ENCODE measurements at places on chromosomes 4 and X. TPM values are rescaled to one million over a fixed set of nuclear protein-coding genes. Genes with fewer than 3 reads are reported as not detected.

DNA sequence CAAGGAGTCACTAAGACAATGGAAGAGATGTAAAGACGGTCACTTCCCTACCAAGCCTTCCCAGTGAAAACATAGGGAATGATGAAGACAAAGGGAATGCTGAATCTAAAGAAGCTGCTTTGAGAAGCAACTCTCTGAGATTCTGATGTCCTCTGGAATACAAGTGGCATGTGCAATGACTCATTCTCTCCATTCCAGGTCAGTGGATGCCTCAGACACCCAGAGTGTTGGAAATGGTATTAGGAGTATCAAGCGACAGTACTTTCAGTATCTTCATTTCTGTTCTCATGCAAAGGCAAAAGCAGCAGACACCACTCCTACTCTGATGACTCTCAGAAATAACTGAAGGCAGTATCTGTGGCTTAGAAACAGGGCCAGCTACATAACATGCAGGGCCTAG is 102.6 kb downstream of the FSTL5 start:
- no peak for DNase-seq

DNA sequence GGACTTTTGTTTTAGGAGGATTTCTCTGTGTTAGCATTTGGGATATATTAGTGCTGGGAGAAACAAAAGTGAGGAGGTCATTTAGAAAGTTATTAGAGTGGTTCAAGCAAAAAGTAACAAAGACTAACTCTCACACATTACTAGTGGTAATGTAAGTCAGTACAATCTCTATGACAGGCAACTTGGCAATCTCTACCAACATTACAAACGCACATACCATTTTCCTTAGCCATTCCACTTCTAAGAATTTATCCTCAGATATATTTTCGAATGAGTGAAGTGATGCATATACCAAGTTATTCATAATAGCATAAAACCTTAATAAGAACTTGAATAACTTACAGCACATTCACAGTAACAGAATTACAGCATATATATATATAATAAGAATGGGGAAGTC is 146.2 kb downstream of the PRSS12 start:
- no peak for DNase-seq

DNA sequence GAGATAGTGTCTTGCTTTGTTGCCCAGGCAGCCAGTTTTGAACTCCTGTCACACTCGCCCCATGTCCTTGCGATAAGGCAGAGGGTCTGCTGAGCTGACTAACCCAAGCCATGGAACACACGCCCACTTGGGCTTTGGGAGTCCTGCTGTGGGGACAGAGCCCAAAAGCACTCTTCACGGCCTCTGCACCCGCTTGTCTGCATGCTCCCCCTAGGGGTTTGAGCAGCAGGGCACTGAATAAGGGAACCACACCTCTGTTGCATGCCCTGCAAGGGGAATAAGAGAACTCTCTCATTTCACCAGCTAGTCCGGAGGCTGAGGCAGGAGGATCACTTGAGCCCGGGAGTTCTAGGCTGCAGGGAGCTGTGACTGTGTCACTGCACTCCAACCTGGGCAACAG is 166.0 kb downstream of the STAG2 start:
- DNase-seq = no peak

GRCh38 chr4:187236209-187236890 is 512.7 kb upstream of the FAT1 start:
- DNase-seq = no peak

DNA sequence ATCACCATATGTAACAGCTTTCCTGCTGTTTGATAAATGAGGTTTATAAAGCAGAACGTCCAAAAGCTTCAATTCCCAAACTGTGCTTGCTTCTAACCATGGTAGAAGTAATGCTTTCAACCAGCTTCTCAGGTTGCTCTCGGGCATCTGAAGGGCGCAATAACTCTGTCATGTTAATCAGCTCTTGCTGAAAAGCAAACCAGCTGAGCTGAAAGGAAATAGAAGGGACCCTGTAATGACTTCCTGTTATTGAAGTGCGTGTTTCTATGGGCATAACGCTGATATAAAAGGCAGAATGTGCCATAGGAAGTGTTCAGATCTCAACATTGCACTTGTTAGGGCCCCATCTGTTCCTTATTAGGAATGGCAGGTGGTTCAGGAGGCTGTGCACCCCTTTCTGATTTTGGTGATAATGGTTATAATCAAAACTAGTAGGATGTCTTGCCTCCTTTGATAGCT is 21.2 kb downstream of the HERC3 start:
- no peak for DNase-seq

TSPYL2 gene
- polyA plus RNA-seq = 2.5 TPM

- no peak for DNase-seq
Measured at GRCh38 chrX:51421972-51422597, 74.3 kb downstream of the NUDT11 start.

DNA sequence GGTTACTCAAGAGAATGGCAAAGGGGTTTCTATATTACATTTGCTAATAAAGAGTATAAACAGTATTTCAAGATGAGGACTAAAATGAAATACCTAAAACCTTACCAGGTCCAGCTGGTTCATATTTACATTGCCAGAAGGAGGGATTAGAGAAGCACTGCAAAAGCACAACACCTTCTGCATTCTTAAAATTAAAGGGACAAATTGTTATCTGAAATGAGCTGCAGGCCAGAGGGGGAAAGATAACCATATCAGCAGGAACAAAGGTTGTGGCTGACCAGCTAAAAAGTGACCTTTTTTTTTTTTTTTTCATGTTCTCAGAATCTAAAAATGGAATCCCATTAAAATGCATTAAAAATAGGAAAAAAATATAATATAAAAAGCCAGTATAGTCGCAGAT is 39.7 kb downstream of the AFF2 start:
- no peak for DNase-seq

- DNase-seq = no peak
Measured at GRCh38 chr4:75790024-75790423, 65.6 kb downstream of the USO1 start.

Data from liver (tissue), 10 donors.